ENCODE measurements at places on chromosomes 4 and X.

DNA sequence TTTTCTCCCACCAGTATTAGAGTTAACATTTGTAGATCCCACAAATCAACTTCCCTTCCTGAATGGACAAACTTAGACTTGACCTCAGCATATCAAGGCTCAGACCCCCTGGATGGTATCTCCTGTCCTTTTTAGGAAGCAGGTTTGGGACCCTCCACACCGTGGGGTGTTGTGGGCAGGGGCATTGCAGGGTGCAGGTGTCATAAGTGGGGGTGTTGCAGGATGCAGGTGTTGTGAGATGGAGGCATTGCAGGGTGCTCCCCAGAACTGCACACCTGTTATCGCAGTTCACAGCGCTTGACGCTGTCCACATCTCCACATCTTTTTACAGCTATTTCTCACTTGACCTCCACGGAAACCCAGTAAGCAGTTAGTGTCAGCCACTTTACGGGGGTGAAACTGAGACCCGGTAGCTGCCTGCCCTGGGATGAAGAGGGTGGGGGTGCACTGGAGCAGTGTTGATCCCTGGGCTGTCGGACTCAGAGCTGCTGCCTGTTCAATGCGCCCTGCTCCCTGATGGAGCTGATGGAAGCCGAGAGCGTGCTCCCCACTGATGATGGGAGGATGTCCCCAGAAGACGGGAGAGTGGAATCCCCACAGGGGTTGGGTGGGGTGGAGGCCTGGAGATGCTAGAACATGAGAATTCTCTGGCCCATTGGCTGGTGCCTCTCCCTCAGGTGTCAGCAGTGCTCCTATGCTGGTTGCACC lies 25.3 kb downstream of the SH3TC1 start:
- no peak for DNase-seq

DNA sequence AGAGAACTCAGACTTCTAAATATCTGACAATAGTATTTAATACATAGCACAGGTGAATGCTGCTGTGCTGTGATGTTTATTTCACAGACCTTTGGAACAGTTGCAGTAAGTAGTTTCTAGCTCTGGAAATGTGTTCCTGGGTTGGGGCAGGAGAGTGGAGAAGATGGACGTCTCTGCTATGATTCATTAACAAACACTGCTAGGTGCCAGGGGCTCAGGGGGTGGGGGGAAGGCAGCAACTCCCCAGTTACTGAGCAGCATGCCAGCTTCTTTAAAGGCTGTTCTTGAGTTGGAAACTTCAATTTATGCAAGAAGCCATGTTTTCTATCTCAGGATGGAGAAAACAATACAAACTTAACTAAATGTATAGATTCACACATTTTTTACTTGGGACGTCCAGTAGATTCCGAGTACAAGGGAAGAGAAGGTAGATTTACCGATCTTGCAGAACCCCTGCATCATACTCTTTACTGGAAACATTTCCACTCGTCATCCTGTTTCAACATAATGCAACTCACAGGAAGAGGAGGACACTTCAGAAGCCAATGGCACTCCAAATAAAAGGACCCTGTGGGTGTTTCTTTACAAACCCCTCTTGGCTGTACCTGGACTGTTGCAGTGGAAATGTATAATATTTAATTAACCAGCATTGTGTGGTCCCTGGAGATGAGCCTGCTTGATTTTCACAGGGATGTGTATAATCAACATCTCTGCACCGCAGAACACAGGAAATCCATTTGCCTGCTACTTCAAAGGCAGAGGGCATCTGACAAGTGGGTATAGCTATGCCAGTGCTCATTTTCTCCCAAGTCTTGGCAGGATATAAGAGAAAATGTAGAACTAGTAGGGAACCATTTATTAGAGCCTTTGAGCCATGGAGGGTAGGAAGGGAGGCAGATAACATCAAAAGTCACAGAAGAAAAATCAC lies 171.4 kb downstream of the SH3KBP1 start:
- peak; percentile 1 for DNase-seq

GRCh38 chrX:120690344-120690743 lies 60.5 kb upstream of the C1GALT1C1 start:
- no peak for DNase-seq

DNA sequence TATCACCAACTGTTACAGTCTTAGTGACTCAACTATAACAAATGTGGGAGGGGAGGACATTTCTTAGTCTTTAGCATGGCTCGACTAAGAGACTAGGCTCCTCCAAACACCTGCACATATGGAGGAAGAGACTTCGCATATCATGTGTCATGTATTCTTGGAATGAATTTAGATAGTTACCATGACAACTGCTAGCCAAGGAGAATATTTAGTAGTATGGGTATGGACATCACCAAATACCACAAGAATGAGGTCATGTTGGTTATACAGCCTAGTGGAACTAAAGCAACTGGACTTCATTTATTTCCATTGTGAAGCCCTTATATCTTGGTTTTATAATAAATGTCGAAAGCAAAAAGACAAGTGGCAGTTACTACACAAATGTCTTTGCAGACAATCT lies 512.3 kb downstream of the CFAP47 start:
- no peak for DNase-seq

Measured in naive thymus-derived CD4-positive, alpha-beta T cell (primary cell).